GM12878 (cell line): ENCODE measurements at places on chromosomes 4 and X. TPM values are rescaled to one million over a fixed set of nuclear protein-coding genes. Genes with fewer than 3 reads are reported as not detected.

The SEPTIN6 gene
- 146 and 160 TPM in 2 replicates for polyA plus RNA-seq

The YY2 gene
- polyA plus RNA-seq: 0.80 and 1.2 TPM in 2 replicates

The UGT2B10 gene
- not detected in 2 replicates for polyA plus RNA-seq

The SLC7A11 gene
- 1.8 and 2.0 TPM in 2 replicates for polyA plus RNA-seq

DNA sequence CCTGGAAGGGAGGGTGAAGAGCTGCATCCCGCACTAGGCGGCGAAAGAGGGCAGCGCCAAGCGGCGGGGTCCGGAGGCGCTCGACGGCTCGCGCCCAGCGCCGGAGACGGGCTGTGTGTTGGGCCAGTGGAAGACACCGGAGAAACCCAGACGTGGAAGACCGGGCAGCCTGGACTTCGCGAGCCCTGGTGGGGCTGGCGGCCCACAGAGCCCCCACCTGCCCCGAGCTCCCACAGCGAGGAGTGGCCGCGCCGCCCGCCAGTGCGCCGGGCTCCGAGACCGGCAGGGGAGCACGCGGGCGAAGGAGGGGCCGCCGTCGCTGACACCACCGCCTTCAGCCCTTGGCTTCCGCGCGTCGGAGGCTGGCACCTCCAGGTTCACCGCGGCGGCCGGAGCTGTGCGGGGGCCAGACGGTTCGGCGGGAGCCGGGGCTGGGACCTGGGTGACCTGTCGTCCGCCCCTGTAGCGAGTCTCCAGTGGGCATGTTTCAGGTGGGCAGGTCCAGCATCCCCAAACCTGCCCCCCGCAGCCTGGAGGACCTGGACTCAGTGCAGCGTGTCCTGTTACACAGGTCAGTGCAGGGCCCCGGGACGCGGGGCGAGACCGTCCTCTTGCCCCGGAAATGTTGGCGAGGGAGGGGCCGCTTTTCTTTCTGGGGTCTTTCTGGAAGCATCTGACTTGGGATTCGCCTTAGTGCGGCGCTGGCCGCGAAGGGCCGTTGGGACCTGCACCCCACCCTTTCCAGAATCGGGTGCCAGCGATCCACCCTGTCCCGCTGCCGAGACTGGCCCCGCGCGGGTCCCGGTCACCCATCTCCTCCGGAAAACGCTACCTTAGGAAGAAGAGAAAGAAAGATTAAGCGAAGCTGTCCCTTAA lies 9.6 kb upstream of the INTU start:
- H3K4me1 ChIP-seq: no peaks in the 10 kb centered on the region
- peaks cover 19% of the 10 kb centered on the region for H3K27me3 ChIP-seq
- no peak overlapping the region for H3K27ac ChIP-seq
- no peaks in the 10 kb centered on the region for H3K36me3 ChIP-seq

The NXT2 gene
- polyA plus RNA-seq: 22.6 and 26.4 TPM in 2 replicates

DNA sequence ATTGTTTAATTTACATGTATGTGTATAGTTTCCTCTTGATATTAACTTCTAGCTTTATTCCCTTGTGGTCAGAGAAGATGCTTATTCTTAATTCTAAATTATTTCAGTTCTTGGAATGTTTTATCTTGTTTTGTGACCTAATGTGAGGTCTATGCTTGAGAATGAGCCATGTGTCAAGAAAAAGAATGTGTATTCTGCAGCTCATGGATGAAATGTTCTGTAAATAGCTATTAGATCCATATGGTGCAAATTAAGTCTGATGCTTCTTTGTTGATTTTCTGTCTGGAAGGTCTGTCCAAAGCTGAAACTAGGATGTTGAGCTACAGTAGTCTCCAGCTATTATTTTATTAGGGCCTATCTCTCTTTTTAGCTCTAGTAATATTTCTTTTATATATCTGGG lies 187.3 kb upstream of the RASGEF1B start:
- no peak for DNase-seq
- no peaks in the 10 kb centered on the region; the same call in 1 of the 2 replicates for H3K27me3 ChIP-seq
- no peak overlapping the region for H3K27ac ChIP-seq
- H3K4me3 ChIP-seq: no peak overlapping the region

DNA sequence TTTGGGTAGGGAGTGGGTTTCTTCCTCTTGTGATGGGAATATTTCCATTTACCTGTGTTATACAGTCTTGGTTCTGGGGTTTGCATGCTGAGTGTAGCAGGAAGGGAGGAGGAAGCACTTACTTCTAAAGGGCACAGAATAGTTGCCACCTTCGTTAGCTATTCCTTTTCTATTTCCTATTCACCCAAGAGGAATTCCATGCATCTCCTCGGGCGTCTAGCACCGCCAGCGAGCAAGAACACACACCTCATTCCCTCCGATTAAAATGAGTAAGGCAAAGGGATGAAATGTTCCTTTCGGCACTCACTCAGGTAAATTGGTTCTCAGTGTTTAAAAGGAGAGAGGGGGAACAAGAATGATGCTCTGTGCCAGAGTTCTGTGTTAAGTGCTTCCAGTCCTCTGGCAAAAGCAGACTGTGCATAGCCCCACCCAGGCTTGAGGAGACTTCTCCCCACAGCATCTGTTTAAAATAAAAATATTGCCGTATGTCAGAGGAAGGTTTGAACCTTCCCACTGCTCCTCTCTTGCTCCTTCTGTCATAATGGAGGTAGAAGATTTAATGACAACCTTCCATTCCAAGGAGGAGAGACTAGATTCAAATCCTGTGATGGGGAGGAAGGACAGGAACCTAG lies 351.4 kb downstream of the PTTG2 start:
- no peak for DNase-seq
- H3K36me3 ChIP-seq: no peaks in the 10 kb centered on the region
- H3K27me3 ChIP-seq: no peaks in the 10 kb centered on the region

DNA sequence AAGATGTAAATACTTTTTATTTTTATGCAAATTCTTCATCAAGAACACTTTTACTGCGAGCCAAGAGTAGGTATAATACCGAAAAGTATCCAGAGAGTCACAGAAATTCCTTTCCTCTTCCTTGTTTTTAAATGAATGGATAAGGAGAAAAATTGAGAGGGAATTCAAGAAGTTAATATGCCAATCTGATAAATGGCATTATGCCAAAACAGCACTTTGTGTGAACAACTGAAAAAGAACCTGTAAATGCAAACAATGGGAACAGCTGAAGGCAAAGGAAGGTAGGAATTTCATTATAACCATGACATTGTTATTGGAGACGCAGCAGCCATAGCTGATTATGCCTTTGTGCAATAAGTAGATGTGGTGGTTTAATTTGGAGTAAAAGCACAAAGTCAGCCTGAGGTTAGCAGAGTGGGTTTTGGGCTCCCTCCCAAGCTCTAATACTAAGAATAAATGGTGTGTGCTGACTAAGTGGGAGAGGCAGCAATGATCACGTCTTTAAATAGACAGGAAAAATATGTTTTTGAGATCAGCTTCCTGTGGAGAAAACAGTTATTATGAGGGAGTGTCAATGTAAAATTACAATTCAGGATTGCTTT lies 209.8 kb upstream of the NDST4 start:
- DNase-seq: no peak
- H3K27ac ChIP-seq: no peak overlapping the region
- no peaks in the 10 kb centered on the region for H3K4me1 ChIP-seq
- no peak overlapping the region for H3K4me3 ChIP-seq
- no peaks in the 10 kb centered on the region for H3K36me3 ChIP-seq

GRCh38 chr4:98909646-98910401 lies 19.1 kb downstream of the EIF4E start:
- H3K27ac ChIP-seq: no peak overlapping the region
- 0 out of 2 replicates have a peak, but pooled peaks cover 5% of the 10 kb centered on the region for H3K36me3 ChIP-seq
- H3K27me3 ChIP-seq: no peaks in the 10 kb centered on the region
- no peak for DNase-seq
- peaks cover 8% of the 10 kb centered on the region for H3K4me1 ChIP-seq
- no peak overlapping the region for H3K4me3 ChIP-seq
